ENCODE measurements at places on chromosomes 11 and 22. TPM values are rescaled to one million over a fixed set of nuclear protein-coding genes. Genes with fewer than 3 reads are reported as not detected.
A peak's percentile ranks its signal among the peaks of the same experiment; 100 is the strongest.

- no peak overlapping the region for H3K27ac ChIP-seq
These were observed 10.0 kb upstream of the TMA7B start for GRCh38 chr22:39949964-39950737.

The PNPLA3 gene
- total RNA-seq: 11.8 TPM

DNA sequence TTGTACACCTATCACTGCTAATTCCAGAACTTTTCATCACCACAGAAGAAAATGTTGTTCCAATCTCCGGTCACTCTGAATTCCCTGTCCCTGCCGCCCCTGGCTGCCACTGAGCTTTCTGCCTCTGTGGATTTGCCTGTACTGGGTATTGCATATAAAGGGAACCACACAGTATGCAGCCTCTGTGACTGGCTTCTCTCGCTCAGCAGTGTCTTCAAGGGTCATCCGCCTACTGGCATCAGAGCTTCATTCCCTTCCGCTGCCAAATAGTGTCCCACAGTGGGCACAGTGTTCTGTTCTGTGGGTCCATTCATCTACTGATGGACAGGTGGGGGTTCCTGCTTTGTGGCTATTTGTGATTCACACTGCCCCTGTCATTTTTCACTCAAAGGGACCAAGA, 5.3 kb downstream of the DHCR7 start:
- no peak for DNase-seq
- H3K4me1 ChIP-seq: peaks cover 5% of the 10 kb centered on the region
- H3K36me3 ChIP-seq: peaks cover 94% of the 10 kb centered on the region
- H3K4me3 ChIP-seq: no peak overlapping the region

The LIF gene
- total RNA-seq: 0.59 TPM

DNA sequence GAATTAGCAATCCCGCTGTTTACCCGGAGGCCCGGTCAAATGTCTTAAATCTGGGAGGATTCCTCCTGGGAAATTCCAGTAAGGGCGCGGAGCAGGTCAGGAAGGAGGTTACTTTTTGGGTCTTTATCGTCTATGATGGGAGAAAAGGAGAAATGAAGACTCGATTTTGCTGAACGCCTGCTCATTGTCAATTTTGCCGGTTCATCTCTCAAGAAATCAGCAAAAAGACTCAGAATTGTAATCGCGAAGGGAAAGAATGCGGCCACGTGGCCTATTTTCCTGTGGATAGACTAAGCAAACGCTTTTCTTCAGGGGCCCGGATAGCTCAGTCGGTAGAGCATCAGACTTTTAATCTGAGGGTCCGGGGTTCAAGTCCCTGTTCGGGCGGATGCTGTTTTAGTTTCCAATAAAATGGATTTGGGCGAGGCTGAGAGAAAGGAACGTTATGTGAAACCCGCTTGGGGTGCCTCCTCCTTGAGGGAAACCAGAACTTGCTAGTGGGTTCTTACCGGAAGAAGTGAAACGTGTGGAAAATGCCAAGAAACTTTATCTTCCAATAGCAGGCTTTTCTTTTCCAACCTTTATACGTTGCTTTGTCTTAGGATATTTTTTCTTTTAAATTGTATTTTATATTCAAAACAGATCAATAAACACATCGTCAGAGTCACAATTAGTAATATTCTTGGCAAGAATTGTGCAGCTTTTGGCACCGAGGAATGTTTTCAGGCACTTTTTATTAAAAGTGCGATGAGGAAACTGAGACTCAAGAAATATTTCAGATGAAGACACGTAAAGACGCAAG, 45.0 kb downstream of the OR4D9 start:
- H3K4me3 ChIP-seq: peak overlapping the region; percentile 53
- H3K27me3 ChIP-seq: no peaks in the 10 kb centered on the region
- peak; percentile 98 for DNase-seq
- H3K4me1 ChIP-seq: peaks cover 9% of the 10 kb centered on the region
- peak overlapping the region; percentile 58 for H3K27ac ChIP-seq

The NLRP10 gene
- not detected for total RNA-seq

DNA sequence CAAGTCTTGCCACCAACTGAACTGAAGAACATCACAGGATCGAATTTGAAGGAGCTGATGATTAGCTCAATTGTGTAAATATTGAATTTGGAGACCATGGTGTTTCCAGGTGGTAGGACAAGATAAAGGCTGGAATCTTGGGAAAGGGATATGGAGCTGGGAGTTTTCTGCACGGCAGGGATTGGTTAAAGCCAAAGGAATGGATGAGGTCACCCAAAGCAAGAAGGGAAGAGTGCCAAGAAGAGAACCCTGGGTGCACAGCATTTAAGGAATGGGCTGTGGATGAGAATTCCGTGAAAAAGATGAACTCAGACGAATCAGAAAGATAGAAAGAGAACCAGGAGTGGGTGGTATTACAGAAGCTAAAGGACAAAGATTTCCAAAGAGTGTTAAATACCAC, 29.4 kb upstream of the RRAS2 start:
- H3K4me1 ChIP-seq: no peaks in the 10 kb centered on the region
- H3K36me3 ChIP-seq: no peaks in the 10 kb centered on the region
- H3K27me3 ChIP-seq: no peaks in the 10 kb centered on the region
- H3K27ac ChIP-seq: no peak overlapping the region
- no peak for DNase-seq

- DNase-seq: no peak
- peaks cover 37% of the 10 kb centered on the region for H3K4me1 ChIP-seq
- H3K4me3 ChIP-seq: peak overlapping the region; percentile 41
- no peaks in the 10 kb centered on the region for H3K27me3 ChIP-seq
- H3K27ac ChIP-seq: peak overlapping the region; percentile 93
These were observed 14.6 kb downstream of the PLXNB2 start for GRCh38 chr22:50292643-50293440.

DNA sequence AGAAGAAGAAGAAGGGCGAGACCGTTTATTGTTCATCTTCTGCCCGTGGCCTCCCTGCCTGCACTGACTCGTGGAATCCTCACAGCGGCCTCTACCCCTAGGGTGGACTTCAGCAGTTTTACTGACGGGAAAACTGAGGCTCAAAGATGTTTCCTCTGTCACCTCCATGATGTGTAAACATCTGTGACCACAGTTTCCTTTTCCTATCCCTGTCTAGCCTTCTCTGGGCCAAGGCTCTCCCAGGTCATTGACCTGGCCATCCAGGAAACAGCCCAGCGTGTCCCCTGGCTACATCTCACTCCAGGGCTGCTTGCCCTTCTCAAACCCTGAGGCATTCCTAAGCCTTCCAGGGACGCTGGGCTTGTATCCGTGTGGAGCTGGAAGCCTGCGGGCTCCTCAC, 49.0 kb upstream of the GCAT start:
- H3K36me3 ChIP-seq: peaks cover 40% of the 10 kb centered on the region
- no peak for DNase-seq
- H3K27ac ChIP-seq: no peak overlapping the region
- no peaks in the 10 kb centered on the region for H3K4me1 ChIP-seq
- H3K27me3 ChIP-seq: no peaks in the 10 kb centered on the region
- no peak overlapping the region for H3K4me3 ChIP-seq

The TCN1 gene
- total RNA-seq: not detected

DNA sequence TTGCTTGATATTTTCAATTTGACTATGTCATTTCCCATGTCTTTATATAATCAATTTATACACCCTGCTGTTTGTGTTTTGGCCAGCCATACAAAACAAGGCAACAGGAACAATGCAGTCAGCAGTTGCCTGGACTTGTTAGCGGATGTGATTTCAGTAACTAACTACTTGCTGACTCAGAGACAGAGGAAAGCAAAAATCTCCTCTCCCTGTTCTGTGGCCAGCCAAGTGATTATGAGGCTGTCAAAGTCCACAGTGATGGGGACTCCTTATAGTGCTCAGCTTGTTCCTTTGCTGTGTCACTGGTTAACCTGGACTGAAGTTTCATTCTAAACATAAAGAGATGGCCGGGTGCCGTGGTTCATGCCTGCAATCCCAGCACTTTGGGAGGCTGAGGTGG, 32.6 kb upstream of the APLP2 start:
- H3K27ac ChIP-seq: no peak overlapping the region
- no peak overlapping the region for H3K4me3 ChIP-seq
- no peaks in the 10 kb centered on the region for H3K4me1 ChIP-seq
- no peaks in the 10 kb centered on the region for H3K36me3 ChIP-seq

The NXPE2 gene
- total RNA-seq: not detected

GRCh38 chr22:42385696-42386095, 46.5 kb downstream of the NFAM1 start:
- no peaks in the 10 kb centered on the region for H3K27me3 ChIP-seq
- H3K27ac ChIP-seq: no peak overlapping the region
- H3K4me3 ChIP-seq: no peak overlapping the region
- H3K4me1 ChIP-seq: no peaks in the 10 kb centered on the region
- DNase-seq: no peak
- no peaks in the 10 kb centered on the region for H3K36me3 ChIP-seq

GRCh38 chr22:46900549-46900948, 138.1 kb downstream of the TBC1D22A start:
- no peaks in the 10 kb centered on the region for H3K4me1 ChIP-seq
- no peak for DNase-seq
- H3K27ac ChIP-seq: no peak overlapping the region
- H3K4me3 ChIP-seq: no peak overlapping the region
- no peaks in the 10 kb centered on the region for H3K27me3 ChIP-seq

The MEI1 gene
- 0.09 TPM for total RNA-seq

DNA sequence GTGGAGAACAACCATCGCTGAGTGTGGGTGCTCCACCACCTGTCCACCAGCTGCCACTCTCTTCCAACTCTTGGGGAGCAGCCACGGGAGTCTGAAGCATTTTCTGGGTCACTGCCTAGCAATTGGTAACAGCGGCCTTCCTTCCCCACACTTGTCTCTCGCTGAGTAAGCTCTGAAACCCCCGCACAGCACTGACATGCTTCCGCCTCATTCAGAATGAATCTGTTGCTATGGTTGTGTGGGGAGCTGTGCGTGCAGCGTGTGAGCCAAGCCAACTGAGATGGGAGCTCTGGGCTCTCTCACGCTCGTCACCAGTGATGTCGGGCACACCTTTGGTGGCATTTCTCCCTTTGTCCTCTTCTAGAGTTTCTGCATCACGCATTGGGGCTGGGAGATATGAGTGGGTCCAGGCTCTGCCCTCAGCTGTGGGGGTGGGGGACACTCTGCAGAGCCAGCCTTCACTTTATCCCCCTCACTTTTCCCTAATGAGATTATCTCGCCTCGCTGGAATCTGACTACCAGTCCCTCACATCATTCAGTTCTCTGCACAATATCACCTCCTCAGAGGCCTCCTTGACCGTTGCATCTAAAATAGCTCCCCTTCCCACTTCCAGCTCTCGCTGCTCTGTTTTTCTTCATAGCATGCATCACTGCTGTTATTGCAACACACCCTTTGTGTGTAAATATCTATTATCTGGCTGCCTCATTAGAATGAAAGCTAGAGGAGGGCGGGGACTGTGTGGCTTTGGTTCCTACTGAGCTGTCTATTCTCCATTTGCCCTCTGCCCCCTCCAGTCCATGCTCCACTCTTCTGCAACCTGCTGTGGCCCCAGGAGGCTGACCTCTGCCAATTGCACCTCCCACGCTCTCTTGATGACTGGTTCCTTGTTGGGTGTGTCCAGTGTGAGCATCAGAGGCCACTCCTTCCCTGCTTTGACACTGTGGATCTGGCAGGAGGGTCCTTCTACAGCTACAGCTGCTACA, 569.9 kb upstream of the CADM1 start:
- H3K36me3 ChIP-seq: no peaks in the 10 kb centered on the region
- DNase-seq: no peak
- no peak overlapping the region for H3K27ac ChIP-seq
- peaks cover 9% of the 10 kb centered on the region for H3K27me3 ChIP-seq

The MPZL2 gene
- not detected for total RNA-seq

Measured in A673 (cell line).